ENCODE measurements at places on chromosomes 5 and 9.

- DNase-seq, result no peak
Observed at GRCh38 chr5:320524-321229, 837 bp upstream of the AHRR start.

GRCh38 chr5:1874348-1874747 lies 8.4 kb downstream of the IRX4 start:
- DNase-seq, result no peak

DNA sequence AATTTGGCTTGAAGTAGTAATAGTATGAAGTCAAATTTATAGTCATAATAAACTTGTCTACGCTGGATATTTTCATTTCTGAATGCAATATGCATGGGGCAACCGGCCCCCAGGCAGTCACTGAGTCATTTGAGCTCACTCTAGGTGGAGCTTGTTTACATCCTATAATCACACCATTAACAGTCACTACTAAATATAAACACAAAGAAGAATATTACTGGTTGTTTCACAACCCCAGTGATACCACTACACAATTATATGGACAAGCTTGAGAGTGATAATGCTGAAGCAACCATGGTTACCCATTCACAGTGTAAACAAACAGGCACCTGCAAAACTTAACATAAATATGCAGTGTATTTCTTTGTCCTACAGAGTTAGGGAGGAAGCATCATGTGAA lies 68.7 kb downstream of the MARCHF3 start:
- DNase-seq, result no peak

DNA sequence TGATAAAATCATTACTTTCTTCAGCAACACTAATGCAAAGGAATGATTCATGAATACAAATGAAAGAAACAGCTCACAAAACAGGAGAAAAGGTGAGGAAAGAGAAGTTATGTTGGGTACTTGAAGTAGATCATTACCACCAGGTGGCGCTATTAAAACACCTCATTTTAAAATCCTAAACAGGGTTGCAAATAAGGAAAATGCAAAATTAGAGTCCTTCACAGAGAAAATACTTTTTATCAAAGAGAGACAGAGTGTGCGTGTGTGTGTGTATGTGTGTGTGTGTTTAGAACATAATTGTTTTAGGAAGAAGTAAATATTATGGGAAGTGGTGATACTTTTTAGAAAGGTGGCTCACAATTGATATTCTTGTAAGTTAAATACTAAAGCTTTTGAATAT lies 49.5 kb upstream of the CD180 start:
- peak; percentile 36 for DNase-seq

GRCh38 chr5:72005671-72006070 lies 101.6 kb upstream of the MAP1B start:
- DNase-seq, result no peak

Measured in AG04449 (cell line).